ENCODE measurements at places on chromosomes 7 and 10. TPM values are rescaled to one million over a fixed set of nuclear protein-coding genes. Genes with fewer than 3 reads are reported as not detected.

ITGA8 gene
- 49.9 TPM for polyA plus RNA-seq

PNLIPRP2 gene
- not detected for polyA plus RNA-seq

SYNPO2L gene
- polyA plus RNA-seq = 0.50 TPM

SLC18A2 gene
- polyA plus RNA-seq = 1.1 TPM

MACC1 gene
- polyA plus RNA-seq = 6.6 TPM

INMT gene
- polyA plus RNA-seq = 2.0 TPM

PGAM2 gene
- polyA plus RNA-seq = 1.7 TPM

LHFPL3 gene
- 8.4 TPM for polyA plus RNA-seq

SPAG6 gene
- 0.78 TPM for polyA plus RNA-seq

CUBN gene
- 277 TPM for polyA plus RNA-seq

RBP4 gene
- polyA plus RNA-seq = 0.93 TPM

GSAP gene
- 12.7 TPM for polyA plus RNA-seq

GSTO2 gene
- polyA plus RNA-seq = 32.9 TPM

MMP21 gene
- 0.26 TPM for polyA plus RNA-seq

CPED1 gene
- polyA plus RNA-seq = 37.1 TPM

Data from renal cortex interstitium (tissue), 15 donors.